Non-pigmented ciliary epithelial cell (primary cell): ENCODE measurements at places on chromosomes 13 and 19.
A peak's percentile ranks its signal among the peaks of the same experiment; 100 is the strongest.

DNA sequence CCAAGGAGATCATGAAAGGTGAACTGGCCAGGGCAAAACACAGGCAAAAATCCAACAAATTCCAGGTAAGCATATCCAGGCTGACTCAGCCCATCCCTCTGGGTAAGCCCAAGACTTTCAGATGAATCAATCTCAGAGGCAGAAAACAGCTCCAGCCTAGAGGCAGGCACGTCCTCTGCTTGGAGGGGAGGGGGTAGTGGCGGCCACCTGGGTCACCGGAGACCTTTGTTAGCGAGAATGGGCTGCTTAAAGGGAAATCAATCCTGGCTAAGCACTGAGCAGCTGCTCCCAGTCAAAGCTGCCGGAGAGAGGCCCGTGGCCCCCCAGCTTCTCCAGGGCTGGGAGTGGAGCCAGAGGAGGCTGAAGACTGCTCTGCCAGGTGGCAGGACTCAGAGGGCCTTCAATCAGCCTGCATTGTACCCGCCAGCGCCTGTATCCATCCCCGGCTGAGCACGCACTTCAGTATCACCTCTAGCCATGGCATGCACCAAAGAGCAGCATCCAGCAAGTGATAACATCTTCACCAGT is 48.2 kb downstream of the PIN1 start:
- no peak for DNase-seq

DNA sequence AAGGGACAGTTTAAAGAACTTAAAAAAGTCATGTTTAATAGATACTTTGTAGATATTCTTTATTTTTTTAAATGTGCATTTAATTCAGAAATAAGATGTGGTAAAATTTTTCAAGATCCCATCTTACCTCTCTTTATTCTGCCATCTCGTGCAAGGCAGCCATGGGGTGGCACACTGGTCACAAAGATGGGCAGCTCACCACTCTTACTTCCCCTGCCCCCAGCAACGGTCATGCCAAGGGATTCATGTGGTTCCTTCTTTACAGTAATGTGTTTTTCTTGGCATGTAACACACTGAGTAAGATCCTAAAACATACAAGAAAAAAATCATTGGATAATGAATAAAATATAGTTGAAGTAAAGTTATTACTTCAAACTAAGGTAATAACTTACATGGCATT is 64.2 kb downstream of the LNX2 start:
- DNase-seq, result no peak

DNA sequence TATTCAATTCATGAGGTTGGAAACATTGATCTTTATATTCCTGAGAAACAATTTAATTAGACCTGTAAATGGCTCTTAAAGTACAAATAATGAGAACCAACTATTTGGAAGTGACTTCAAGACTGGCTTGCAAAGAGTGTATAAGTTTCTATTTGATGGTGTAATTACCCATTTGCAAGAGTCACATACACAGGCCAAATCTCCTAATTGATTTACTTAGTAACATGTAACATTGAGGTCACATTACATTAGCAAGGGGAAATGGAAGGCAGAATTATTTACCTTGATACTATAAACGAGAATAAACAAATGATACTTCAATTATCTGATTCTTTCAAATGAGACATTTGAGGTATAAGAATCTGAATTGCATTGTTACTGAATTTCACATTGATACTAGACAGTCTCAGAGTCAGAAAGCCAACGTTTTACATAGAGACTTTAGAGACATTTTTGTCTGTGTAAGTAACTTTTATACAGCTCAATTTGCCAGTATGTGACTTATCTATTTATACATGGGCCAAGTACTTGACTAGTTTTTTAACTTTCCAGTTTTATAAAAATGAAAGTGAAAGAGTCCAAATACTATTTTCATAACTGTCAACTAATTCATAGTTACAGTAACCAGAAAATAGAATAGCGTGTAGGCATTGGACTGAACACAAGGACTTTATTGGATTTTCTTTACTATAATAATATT is 95.6 kb upstream of the RFC3 start:
- no peak for DNase-seq

DNA sequence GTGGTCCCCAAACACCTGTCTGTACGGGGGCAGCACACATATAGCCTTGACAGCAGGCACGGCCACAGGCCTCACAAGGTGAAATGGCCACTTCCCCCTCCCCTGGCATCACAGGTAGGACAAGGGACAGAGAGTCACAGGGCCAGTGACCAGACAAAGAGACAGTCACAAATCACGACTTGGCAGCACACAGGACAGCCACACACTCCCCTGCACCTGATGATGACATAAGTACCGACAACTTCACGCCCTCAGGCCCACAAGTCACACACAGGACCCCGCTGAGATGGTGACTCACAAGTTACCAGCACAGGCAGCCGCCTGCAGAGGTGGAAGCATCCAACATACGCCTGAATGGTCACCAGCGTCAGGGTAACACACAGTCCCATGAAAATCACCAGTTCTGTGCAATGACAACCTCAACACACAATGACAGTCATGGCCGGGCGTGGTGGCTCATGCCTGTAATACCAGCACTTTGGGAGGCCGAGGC is 16.5 kb downstream of the TYK2 start:
- peak; percentile 36 for DNase-seq

DNA sequence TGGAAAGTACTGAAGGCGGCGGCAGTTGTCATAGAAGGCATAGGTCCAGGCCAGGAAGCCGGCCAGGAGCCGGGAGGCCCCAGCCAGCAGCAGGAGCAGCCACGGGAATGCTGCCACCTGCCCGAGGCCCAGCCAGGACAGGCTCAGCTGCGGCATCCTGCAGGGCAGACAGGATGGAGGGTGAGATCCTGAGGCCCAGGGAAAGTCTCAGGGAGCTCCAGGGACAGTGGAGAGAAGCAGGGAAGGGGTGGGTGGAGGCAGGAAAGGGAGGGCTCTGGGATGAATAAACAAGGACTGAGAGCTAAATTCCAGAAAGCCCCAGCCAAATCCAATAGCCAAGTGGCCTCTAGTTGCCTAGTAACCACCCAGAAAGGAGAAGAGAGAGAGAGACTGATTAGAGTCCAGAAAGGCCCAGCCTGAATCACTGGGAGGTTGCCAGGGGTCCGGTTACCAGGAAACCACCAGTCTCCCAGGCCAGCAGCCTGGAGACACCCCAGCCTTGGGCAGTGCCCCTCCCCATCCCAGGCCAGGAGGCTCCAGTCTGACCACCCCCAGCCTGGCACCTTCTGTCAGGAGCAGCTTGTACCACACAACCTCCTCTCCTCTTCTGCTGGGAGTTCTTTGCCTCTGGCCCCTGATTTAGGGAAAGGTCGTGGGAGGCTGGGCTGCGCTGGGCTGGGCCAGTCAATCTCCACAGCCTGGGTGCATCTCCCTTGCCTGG is 7.5 kb upstream of the OR10H5 start:
- DNase-seq, result no peak

DNA sequence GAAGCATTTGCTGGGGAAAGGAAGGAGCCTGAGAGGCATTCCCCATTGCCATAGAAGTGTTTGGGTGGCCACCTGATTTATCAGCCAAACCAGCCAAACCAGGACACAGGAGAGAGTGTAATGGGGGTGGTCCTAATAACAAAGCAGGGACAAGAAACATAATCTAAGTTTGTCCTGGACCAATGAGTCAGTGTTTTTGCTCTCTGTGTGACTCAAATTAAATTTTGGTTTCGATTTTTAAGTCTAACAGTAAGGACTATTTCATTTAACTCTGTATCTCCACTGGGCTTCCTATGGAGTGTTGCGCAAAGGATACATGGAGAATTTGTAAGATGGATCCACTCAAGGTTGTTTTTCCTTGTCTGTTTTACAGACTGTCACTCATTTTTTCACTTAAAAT is 19.5 kb upstream of the TRPC4 start:
- DNase-seq, result no peak

DNA sequence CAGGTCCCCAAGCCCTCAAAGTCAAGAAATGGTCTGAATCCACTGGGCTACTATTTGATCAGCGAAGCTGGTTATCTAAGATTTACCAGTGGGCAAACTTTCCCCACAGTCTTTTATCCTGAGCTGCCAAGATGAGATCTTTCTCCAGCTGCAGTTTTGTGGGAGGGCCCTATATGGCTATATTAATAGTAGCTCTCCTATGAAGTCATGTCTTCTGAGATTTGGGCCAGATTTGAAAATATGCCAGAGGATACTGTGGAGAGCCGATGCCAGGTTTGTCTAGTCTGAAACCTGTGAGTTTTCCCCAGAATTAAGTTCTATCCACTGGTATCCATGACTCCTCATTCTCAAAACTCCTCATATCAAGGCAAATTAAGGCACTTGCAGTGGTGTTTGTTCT is 173.2 kb downstream of the FLT1 start:
- no peak for DNase-seq

- DNase-seq, result no peak
Measured at GRCh38 chr19:11942843-11943108, 17.9 kb downstream of the ZNF700 start.

DNA sequence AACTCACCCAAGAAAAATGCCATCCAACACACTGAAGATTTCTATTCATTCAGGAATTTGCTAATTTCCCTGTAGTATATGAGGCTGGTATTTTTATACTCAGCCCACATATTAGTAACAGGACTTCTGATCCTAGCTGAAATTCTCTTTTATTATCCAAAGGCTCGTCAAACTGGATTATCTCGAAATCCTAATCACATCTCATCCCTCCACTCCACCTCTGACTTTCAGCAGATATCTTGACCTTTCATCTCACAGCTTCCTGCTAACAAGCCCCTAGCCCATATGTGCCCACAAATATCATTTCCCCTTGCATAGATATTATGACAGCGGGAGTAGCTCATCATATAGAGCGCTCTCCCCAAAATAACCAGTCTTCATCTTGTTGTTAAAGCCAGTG is 279.7 kb downstream of the FGF14 start:
- no peak for DNase-seq

DNA sequence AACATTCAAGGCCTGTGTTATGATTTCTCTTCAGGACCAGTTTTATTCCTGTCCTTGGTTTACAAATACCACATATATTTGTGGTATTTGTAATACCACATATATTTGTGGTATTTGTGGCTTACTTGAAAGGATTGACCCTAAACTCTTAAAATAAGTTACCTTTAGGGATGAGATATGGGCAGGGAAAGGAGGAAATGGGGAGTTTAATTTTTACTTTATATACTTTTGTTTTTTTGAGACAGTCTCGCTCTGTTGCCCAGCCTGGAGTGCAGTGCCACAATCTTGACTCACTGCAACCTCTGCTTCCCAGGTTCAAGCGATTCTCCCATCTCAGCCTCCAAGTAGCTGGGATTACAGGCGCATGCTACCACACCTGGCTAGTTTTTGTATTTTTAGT is 2.3 kb upstream of the TGDS start:
- DNase-seq, result no peak

DNA sequence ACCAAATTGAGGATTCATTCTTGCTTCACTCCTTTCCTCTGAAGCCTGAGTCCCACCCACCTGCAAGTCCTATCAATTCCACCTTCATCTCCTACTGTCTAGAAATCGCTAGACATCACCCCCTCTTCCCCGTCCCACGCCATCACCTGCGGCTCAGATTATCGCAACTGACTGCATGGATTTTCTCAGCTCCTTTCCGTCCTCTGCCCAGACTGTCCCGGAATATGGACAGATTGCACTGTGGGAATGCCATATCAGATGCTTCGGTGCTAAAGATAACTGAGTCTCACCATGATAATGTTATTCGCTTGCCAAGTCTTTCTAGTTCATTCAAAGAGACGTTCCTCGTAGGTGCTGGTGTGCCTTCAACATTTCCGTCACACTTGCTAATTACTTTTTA is 66.4 kb upstream of the USP29 start:
- DNase-seq, result no peak

DNA sequence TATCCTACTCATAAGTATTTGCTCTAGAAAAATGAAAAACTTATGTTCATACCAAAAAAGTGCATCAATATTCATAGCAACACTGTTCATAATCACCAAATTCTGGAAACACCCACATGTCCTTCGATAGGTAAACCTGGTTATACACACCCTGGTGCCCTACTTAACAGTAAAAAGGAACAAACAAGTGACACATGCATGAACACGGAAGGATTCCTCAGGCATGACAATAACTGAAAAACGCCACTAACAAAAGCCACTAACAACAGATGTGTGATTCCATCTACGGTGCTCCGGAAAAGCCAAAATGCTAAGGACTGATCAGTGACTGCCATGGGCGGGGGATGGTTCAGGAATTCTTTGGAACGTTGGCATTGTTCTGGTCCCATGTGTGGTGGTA is 65.5 kb downstream of the STK24 start:
- DNase-seq, result no peak

DNA sequence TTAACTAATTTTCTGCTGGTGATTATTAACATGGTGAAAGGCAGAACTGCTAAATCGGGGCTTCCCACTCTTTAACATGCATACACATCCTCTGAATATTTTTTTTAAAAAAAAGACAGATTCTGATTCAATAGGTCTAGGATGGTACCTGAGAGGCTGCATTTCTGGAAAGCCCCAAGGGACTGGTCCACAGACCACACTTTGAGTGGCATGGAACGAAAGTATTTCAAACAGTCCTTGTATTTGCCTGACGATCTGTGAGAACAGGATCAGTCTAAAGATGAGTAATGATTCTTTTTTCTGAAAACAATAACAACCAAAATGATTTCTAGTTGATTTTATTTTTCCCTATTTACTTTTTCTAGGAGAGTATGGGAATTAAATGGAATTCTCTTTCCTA is 16.7 kb upstream of the SPART start:
- DNase-seq, result no peak

DNA sequence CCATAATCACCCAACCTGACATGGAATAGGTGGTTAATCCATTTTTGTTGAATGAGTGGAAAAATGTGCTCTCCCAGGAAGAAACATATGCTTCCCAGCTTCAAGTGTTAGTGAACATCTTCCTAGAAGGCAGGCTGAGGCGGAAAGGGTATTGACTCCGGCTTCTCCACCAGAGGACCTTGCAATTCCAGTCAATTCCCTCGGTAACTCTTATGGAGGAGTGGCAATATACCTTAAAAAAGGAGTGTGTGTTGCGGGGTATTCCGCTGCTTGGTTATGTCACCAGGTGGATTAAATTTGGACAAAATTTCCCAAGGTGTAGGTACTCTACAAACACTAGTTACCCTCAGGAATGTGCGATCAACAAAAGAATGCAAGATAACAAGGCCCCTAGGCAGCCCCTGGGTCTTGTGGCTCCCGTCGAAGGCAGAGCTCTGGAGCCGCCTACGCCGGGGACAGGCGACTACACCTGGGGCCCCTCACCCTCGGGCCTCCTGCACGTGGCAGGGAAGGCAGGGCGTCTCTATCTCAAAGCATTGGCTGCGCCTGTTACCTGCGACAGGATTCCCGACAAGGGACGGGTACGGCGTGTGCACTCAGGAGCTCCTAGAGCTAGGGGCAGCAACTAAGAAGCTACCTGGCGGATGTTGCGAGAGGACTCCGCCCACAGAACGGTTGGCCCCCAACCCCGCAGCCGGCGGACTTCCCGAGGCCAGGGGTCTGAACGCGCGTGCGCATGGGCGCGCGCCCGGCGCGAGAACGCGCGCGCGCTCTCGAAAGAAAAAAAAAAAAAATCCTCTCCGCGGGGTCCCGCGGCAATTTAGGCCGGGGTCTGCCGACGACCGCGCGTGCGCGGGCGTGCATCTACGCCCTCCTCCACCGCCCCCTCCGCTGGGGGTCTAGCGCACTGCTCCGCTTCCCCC is at the start of gene WDR87:
TSS of gene WDR87 (minus strand) at position 649 of the 923 bp plus-strand sequence. CDS start 8,355 bp downstream, outside the sequence.
- DNase-seq, result no peak

- DNase-seq, result no peak
Measured at GRCh38 chr13:28590461-28590860, 68.5 kb upstream of the POMP start.
